ENCODE measurements at places on chromosomes 7 and 10.
A peak's percentile ranks its signal among the peaks of the same experiment; 100 is the strongest.

DNA sequence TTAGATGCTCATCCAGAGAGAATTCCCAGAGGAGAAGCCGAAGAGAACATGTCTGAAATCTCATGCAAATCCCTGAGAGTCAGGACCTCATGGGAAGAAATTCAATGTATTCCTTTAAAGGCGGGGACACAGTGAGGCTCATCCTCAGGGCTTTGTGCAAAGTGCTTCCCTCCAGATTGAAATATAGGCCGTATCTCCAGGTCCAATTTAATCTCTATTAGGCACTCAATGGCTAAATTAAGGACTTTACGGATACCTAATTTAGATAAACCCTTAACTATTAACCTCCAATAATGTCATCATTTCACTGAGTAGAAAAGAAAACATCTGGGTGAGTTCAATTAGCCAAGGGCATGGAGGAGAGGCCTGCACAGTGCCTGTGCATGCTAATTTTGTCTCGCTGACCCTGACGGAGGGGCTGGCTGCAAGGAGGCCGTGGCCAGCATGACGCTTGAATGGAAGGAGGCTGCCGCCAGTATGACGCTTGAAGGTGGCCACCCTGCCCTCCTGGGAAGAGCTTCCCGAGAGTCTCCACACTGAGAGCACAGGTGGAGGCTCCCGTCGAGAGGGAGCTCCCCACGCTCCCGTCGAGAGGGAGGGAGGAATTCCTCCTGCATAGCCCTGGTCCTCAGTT lies 287.6 kb downstream of the ADARB2 start:
- no peak for DNase-seq

- no peak for DNase-seq
Observed at GRCh38 chr10:86964847-86965190, 3.5 kb upstream of the ADIRF start.

DNA sequence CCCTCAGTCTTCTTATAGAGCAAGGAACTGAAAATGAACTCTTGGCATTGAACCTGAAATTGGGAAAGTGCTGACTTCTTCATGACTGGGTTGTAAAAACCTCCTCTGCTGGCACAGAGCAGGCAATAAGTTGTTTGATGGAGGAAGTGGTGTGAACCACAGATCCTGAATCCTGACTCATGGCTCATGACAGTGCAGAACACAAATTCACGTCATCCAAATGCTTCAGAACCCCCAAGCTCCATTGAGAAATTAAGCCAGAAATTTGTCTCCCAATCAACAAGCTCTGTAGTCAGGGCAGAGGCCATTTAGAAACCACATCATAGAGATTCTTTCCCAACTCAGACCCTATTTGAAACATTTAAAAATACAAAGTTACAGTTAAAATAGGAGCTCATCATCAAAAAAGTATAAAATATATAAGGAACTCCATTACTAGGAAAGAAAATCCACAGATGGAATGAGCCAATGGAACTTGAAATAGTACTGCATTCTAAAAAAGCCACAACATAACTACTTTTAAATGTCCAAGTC lies 10.3 kb upstream of the STK17A start:
- peak; percentile 100 for DNase-seq

- DNase-seq, result no peak
Observed at GRCh38 chr10:110737886-110738634, 93.9 kb downstream of the RBM20 start.

DNA sequence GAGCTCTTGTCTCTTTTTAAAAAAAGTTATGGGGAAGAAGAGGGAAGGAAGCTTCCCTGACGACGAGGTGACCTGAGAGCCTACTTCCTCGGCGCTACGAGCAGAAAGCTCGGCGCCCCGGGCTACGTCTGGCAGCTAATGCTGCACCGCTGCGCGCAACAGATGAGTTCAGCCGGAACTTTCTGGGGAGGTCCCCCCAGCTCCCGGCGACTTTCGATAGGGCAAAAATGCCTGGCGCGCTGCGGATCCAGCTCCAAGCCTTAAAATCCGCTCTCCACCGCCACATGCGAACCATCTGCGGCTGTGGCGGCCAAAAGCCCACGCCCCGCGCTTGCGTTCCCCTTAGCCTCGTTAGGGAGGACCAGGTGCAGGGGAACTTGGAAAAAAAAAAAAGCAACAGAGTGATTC lies 621 bp downstream of the P4HA1 start:
- DNase-seq, result no peak

GRCh38 chr7:47777531-47778152 lies 170.6 kb downstream of the PKD1L1 start:
- DNase-seq, result no peak

GRCh38 chr7:38830826-38831225 lies 78.2 kb downstream of the VPS41 start:
- DNase-seq, result no peak

DNA sequence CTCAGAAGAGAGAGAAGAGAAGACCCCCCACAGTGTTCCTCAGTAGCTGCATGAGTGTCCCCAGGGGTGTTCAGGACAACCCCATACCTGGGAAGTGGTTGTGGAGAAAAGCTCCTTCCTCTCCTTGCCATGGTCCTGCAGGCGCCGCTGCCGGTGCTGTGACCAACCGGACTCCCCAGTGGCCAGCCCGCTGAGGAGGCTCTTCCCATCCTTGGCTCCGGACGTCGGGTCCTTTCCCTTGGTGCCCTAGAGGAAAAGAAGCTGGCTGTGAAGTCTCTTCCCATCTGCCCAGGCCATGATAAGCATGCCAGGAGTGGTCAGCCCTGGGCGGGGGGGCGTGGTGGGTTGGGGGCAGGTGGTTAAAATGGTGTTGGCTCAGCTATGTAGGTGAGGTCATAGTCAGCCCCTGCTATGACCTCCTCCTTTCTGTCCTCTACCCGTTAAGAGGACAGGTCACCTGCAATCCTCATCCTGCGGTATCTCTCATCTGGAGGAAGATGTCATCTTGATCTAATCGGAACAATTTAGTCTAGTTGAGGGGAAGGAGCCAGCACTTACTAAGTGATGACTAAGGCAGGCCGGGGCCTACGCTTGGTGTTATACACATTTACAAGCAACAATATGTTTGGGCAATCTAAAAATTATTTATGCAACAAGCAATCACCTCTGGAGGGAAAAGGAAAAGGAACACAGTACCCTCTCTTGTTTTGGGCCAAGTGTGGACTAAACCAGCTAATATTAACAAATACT lies 13.2 kb downstream of the WDR91 start:
- DNase-seq, result no peak

DNA sequence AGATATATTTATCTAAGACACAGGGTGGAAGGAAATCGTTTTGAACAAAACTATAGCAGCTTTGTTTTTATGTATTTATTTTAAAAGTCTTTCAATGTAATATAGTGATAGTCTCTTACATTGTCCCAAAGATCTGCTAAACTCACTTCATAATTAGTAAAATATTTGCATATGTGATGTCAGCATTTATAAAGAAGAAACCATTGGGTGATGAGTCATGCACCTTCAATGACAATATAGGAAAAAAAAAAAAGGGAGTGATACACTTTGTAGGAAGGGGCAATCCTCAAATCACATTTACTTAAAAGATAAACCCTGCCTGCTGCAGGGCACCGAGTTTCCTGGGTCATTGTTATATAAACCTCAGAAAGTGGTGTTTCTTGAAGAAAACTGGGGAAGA lies 112.4 kb upstream of the SEMA3C start:
- no peak for DNase-seq

GRCh38 chr10:88553116-88553752 lies 29.9 kb downstream of the RNLS start:
- DNase-seq, result peak; percentile 56

DNA sequence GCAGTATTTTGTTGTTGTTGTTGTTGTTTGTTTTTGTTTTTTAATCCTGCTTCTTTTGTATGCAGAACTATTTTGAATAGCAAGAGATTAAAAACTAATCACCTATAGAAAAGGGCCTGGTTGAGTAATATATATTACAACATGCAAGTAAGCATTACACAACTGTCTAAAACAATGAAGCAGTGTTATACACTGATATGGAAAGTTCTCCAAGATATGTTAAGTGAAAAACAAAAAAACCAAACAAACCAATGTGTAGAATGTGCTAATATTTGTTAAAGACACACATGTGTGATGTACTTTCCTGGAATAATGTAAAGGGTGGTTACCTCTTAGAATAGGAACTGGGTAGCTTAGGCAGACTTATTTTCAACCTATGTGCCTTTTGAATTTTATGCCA lies 117.4 kb downstream of the ZNF365 start:
- DNase-seq, result no peak

DNA sequence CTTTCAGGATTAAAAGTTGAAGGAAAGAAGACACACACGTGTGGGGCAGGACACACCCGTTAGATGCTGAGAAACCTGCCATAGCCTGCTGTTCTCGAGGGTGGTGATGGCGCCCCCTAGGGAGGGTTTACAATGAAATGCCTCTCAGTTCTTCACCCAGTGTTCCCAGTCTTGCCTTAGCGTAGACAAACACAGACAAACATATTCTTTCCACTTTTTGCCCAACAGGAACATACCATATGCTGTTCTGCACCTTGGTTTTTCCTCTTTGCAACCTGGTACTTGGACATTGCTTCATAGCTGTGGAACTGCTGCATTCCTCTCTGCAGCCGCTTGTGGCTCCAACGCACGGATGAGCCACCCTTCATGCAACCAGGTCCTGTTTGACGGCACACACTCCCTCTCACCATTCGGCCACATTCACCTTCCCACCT lies 23.3 kb upstream of the HSPA12A start:
- DNase-seq, result no peak

DNA sequence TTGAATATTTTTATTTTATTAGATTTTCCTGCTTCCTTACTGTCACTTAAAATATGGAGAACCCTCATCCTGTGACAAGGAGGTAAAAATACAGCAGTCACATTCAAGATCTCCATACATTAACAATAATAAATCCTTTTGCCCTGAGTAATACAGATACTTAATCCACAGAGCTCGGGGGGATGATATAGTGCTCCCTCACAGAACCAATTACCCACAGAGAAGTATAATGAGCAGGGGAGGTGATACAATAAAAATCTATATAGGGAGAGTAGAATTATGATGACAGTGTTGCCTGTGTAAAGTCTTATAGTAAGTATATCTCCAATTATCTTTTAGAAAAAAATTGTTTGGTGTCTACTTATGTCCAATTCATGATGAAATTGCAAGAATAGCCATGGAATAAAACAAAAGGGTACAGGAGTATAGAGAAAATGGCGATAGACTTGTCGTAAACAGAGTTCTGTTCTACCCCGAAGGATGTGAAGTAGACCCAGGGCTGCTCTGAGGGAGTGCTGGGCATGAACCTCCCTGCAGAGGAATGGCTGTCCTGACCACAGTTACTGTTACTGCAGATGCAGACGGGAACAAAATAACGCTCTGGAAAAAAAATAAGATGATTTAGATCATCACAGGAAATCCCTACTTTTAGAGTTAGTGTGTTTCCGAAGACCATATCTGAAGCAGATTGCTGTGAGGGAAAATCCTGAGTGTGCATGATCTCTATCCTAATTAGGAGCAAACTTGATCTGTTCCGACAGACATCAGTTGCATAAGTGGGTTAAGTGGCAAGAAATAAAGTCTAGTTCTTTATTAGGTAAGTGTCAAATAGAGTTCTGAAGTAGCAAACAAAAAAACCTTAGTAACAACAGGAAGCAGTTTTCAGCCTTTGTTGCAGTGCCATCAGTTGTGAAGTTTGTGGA lies 123.7 kb downstream of the KAT6B start:
- no peak for DNase-seq

DNA sequence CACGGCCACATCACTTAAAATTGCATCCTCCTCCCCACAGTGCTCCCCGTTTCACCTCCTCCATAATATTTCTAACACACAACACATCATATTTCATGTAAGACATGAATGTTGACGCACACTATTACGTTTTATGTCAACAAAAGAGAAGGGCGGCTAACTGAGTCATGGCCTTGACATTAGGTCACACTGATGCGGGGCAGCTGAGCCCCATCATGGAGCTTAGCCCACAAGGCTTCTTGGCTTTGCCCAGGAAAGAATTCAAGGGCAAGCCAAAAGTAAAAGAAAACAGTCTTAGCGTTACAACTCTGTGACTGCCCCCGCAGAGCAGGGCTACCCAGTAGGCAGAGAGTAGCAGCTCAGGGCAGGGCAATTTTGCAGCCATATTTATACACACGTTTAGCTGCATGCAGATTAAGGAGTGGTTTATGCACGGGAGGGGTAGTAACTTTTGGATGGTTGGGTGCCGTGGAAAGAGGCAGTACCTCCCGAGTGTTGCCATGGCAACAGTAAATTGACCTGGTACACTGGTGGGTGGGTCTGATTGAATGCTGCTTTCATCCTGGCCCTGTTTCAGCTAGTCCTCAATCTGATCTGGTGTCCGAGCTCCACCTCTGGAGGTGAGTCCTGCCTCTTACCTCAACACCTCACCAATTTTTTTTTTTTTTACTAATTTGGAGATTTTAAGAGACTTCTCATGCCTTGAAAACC lies 156.2 kb upstream of the FRMD4A start:
- no peak for DNase-seq

GRCh38 chr7:149196151-149196704 lies 882 bp downstream of the ZNF282 start:
- DNase-seq, result no peak

GRCh38 chr7:113071465-113071864 lies 15.2 kb downstream of the GPR85 start:
- DNase-seq, result no peak

DNA sequence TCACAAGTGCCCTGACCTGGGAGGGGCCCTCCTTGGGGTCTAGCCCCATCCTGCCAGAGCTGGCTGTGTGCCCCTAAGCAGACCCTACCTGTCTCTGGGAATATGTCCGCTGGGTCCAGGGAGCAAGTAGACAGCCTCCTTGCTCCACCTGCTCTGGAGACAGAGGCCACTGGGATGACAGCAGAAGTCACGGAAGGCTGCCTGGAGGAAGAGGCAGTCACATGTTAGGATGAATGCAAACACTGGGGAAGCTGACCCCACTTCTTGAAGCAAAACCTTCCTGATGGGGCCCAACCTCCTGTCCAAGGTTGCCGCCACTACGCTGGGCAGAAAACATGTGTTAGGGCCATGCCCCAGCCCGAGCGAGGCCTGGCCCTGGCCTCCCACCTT lies 11.7 kb upstream of the LFNG start:
- no peak for DNase-seq

DNA sequence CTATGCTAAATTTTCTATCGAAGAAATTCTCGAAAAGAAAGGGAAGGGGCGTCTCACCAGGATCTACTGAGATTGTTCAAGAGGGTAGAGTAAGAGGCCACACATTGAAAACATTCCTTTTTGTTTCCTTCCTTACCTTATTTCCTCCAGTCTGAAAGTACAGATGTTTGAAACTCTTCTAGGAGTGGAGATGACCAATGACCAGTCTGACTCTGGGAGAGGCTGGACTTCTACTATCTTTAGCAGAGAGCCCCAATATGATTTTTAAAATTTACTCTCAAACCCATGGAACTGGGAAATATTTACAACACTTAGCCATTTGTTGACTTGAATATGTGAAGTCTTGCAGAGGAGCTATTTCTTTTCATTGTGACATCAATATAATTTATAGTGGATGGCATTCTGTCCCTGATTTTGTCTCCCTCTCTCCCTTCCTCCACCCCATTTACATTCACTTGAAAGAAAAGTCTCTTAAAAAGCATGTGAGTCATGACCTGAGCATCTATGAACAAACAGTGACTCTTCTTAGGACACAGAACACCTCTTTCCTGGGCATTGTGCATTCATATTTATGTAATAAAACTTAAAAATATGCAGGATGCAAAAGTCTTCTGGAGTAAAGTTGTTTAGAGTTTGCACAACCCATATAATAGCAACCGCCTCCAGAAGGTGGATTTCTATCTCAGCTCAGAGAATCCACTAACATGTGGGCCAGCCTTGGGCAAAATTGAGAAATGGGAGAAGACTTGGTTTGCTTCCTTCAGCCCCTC lies 31.2 kb upstream of the BMPER start:
- DNase-seq, result no peak

GRCh38 chr7:29194594-29195427 lies at the start of gene CHN2:
TSS of gene CHN2 (plus strand) at chr7:29194775.
- DNase-seq, result no peak
